ENCODE measurements at places on chromosomes 12 and 14.

DNA sequence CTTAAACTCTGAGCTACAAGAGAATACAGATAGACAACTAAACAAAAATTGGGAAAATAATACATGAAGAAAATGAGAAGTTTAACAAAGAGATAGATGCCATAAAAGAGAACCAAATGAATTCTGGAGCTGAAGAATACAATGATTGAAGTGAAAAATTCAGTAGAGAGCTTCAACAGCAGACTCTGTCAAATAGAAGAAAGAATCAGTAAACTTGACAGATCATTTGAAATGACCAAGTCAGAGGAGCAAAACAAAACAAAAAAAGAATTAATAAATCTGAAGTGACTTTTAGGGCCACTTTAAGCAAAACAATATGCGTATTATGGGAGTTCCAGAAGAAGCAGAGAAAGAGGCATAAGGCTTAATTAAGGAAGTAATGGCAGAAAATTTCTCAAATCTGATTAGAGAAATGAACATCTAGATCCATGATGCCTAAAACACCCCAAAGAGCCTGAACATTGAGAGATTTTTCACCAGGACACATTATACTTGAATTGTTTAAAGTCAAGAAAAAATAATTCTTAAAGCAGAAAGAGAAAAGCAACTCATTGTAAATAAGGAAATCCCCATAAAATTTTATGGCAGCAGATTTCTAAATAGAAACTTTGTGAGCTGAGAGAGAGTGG lies 61.0 kb upstream of the RNU6-8 start:
- DNase-seq, result no peak

DNA sequence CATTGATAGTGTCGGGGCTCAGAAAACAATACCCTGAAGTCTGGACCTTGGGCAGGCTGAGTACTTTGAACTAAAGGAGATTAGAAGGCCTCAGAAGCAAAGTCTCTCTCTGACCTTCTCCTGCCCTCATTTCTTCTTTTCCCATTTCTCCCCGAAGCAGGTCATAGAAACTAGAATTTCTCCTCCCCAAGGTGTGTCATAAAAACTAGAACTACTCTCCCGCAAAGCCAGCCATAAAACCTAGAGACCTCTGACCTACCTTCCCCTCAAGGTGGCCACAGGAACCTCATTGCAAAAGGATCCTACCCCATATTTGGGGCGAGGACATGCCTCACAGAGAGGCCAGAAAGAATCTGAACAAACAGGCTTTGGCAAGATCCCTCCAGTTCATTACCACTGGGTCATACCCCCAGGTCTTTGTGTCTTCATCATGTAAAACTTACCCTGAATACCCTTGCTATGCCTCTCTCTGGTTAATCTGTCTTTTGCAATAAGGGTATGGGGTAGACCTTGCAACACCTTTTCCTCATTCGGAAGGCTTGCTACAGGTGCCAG lies 64.7 kb upstream of the ZFP36L1 start:
- DNase-seq, result no peak

GRCh38 chr14:105882626-105883025 lies 356.2 kb downstream of the TMEM121 start:
- DNase-seq, result no peak

DNA sequence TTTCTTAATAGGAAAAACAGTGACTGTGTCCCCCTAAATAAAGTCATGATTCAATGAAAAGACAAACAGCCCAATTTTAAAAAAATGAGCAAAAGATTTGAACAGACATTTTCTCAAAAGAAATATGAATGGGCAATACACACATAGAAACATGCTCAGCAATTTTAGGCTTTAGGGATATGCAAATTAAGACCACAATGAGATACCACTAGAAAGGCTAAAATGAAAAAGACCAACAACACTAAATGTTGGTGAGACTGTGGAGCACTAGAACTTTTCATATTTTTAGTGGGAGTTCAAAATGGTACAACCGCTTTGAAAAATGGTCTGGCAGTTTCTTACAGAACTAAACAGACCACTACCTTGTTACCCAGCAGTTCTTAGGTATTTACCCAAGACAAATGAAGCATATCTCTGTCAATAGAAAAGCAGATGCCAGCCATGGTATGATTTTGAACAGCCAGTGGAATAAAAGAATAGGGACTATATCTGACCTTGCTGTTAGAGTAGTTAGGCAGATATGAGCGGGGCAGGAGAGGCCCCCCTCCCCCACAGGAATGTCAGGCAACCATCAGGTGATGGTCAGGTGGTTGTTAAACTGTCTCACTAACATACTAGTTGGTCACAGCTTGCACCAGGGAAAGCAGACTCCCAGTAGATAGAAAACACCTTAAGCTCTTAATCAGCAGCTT lies 108.8 kb downstream of the PRKCH start:
- no peak for DNase-seq

GRCh38 chr12:52884526-52885293 lies 20.2 kb downstream of the KRT8 start:
- peak; percentile 85 for DNase-seq

DNA sequence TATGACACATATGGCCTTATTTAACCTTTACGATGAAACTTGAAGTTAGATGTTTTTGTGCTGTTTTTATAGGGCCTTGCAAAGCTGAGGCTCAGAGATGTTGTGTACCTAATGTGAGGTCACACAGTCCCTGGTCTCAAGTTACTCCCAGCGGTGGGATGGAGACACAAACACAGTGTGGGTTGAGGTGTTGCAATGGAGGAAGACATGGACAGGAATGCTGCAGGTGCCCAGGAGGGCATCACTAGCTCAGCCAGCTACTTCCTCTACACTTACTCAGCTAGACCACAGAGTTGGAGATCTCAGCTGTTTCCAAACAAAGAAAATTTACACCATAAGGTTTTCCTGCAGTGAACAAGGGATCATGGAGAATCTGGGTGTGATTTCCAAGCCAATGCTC lies 15.5 kb downstream of the LHX5 start:
- DNase-seq, result no peak

DNA sequence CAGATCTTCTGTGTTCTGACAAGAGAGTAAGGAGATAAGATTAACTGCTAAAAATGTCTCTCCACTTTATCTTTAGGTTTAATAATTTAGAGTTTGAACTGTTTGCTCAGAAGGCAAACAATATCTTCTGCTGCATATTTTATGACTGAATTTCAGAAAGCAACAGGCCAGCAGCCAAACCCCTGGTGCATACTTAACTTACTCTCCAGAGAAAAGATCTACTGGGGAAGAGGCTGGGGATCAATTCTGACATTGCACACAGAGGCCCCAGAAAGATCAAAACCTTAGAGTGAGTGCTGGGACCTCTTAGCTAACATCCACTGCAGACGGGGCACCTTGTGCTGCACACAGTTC lies 518.2 kb downstream of the TMEM132D start:
- DNase-seq, result no peak

Measured in suppressor macrophage (primary cell).